ENCODE measurements at places on chromosomes 3 and 15.

DNA sequence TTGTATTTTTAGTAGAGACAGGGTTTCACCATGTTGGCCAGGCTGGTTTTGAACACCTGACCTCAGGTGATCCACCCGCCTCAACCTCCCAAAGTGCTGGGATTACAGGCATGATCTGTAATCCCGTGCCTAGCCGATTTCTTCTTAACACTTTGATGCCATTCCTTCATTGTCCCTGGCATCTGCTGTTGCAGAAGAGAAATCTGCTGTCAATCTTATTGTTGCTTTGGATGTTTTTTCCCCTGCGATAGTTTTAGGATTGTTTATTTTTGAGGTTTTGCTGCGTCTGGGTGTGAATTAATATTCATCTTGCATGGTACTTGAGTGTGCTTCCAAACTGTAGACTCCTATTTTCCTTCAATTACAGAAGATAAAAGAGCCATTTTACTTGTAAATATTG is 99.4 kb upstream of the ADAMTSL3 start:
- DNase-seq, result no peak

DNA sequence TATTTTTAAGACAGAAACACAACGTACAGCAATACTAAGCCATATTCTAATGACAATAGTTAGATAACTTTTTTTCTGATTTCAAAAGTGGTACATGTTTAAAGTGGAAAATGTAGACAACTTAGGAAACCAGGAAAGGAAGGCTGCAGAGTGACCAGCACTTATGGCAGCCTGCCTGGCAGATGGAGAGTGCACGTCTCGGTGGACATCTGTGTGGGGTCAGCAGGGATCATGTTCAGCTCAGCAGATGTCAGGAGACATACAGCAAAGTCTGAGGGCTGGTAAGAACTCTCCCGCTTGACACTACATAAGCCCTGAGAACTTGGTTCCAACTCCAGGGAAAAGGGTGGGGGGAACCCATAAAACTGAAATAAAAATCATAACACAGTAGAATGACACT is 128.6 kb upstream of the ADPGK start:
- DNase-seq, result no peak

DNA sequence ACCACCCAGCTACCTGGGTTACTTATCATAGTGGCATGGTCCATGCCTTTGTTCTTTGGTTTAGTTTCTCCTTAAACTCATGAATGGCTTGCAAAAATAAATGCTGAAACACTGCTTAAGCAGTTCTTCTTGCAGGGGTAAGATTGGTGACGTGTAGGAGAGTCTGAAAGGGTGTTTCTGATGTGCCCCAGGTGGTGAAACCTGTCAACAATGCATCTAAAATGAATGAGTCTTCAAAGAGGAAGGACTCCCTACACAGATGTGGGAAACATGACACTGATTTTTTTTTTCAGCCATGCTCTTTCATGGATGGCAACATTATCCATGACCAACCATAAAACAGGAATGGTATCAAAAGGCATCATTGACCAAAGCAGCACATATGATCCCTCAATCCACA is 72.0 kb downstream of the KCNH8 start:
- no peak for DNase-seq

GRCh38 chr3:194140520-194141414 is 4.8 kb downstream of the HES1 start:
- no peak for DNase-seq

DNA sequence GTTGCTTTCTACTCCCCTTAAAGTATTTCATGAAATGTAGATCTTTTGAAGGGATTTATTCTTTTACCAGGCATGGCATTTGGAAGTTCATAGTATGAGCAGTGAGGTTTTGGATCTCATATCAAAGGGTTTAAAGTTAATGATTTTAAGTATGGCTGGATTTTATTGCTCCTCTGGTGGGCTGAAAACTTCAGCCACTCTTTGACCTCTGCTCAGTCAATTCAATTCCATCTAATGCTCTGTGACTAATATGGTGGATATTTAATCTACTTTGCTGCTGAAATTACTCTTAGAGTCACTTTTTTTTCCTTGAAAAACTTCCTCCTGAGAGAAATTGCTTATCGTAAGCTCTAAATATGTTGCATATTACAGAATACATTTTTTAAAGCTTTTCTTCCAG is 218.6 kb downstream of the NR2F2 start:
- DNase-seq, result no peak

DNA sequence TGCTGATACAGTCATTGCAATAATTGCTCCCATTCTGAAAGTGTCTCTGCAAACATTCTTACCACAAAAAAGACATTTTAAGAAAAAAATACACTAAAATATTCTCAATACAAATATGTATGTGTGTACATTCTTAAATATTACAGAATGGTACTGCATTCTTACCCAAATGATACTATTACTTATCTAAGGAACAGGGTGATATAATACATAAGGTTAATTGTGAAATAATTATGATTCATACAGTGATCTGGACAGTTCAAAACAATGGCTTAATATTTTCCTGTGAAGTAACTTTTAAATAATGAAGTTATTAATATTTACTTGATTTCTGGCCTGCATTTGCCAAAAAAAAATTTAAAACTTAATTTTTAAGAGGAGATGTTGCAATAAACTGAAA is 694.6 kb downstream of the TUSC7 start:
- DNase-seq, result no peak

DNA sequence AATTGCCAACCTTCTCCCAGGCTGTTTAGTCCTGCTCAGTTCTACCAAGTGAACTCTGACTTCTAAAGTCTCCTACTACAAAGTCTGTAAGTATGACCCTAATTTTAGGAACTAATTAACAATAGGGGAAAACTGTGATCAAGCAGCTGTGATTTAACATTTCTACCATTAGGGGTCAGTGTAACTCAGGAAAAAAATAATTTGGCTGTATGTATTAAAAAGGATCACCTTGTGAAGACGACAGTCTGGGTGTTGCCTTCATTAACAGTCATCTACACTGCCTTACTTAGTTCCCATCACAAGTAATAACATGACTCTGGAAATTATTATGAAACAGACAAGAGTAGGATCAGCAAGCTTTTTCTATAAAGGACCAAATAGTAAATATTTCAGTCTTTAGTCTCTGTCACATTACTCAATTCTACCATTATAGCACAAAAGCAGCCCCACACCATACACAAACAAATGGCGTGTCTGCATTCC is 4.2 kb upstream of the NPHP3 start:
- DNase-seq, result peak; percentile 76

- no peak for DNase-seq
These were observed 64.8 kb upstream of the SLCO2A1 start for GRCh38 chr3:134094491-134094890.

DNA sequence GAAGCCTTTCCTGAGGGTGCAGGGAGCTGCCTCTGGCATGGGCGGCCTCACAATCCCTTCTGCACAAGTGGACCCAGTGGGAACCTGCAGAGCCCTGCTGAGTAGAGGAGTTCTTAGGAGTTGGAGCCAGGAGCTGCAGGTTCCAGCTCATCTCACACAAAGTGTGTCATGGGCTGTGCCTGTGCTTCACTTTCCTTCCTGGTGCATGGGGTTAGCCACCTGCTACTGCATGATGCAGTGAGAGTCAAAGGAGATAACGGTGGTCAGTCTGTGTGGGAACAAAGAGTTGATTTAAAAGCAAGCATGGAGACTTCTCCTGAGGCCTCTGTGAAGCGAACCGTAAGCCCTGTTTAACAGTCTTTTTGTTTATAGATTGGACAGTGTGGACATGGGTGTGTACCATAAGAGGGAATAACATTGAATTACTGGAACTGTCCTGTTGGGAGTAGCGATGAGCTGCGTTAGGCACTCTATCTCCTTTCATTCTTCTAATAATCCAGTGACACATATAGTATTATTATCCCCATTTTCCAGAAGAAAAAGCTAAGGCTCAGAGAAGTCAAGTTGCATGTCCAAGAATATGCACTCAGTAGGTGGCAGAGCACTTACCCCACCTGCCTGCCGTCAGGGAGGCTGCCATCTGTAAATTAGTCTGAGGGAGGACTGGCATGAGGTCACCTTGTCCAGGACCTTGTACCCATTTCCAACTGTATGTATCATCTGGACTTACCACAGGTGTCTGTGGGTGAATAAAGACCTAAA is 68.7 kb upstream of the PRR23C start:
- DNase-seq, result no peak

GRCh38 chr3:129485721-129486663 is 42.4 kb upstream of the RHO start:
- no peak for DNase-seq

DNA sequence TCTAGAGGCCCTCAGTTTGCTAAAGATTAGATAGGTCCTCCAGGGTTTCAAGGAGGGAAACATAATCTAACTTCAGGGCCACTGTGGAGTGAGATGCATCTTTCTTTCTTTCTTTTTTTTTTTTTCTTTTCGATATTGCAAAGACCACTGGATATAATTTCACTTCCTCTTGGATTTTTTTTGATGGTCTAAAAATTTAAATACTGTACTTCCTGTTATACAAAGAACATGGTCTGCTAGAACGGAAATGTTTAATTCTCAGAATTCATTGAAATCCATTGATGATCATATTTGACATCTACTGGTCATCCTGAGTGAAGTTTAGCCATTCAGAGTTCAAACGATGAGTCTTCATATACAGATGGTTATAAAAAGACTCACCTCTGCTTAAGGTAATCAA is 808.8 kb upstream of the LMCD1 start:
- no peak for DNase-seq

DNA sequence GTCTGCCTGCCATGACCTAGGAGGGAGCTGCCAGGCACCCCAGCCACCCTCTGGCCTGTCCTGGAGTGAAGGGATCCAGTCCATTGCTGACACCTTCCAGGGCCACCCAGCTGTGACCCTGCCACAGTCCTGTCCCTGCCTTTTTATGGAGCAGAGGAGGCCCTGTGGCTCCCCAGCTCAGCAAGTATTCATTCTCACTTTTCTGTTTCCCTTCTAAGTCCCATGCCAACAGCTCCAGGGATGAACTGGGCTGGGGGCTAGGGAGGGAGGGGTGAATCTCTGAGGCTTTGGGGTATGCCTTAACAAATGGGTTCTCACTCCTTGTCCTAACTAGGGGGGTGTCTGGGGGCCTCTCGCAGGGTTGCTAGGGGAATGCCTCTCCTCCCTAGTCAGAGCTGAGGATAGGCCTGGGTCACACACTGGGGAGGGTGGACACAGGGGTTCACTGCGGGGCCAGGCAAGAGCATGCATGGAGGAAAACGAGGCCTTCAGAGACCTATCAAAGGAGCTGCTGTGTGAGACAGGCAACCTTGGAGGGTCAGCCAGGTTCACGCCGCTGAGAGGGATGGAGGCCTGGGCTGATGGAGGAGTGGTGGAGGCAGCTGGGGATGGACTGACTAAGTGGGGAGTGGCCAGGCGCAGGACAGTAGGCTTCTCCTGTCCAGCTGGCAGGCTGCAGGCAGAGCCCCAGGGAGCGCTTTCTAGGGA is 31.8 kb downstream of the EPHB3 start:
- DNase-seq, result no peak

GRCh38 chr3:161673866-161674265 is 177.3 kb downstream of the OTOL1 start:
- no peak for DNase-seq

DNA sequence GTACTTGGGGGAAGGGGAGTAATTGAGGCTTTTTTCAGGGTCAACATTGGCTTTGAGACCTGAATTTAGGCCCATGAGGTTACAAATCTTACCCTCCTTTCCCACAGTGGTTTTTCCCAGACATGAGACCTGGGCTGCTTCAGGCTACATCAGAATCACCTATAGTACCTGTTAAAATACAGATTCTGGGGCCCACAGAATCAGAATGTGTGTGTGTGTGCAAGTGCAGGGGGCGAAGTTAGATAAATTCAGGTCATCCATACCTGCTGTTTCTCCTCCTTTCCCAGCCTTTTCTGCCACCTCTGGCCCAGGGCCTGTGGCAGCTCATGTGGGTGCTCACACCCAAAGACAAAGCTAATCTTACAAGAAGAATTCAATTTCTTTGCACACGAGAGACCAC is 110.5 kb downstream of the RAB11A start:
- no peak for DNase-seq

DNA sequence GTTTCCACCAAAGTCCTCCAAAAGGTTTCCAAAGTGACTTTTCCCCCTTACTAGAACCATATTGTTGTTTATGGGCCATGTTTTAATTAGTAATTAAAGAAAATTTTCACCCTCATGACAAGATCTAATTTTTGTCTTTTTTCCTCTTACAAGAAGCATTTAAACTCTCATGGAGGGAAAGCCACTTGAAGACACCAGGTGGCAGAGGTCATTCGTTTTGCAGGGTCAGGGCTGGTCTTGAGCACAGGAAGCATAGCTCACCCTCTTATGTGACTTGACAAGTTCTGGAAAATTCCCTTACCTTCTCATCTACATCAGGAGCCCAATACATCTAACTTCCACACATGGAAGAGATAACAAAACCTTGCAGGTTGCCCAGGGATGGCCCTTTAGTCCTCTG is 163.7 kb downstream of the GREM1 start:
- no peak for DNase-seq

DNA sequence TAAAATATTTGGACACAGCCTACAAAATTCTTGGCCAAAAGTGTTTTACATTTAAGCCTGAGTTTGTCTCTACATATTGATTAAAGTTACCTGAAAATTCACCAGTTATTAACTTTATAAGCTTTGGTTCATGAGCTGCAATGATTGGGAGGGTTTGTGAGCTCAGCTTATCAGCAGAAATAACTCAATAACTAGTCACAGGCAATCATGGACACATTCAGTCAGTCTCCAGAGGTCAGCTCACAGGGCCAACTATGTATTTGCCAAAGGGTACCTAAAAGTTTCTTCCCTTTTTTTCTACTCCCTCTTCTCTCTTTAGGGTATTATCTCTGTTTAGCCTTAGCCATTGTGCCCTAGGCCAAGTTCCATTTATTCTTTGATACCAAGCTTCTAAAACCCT is 145.9 kb downstream of the ZPLD1 start:
- no peak for DNase-seq

DNA sequence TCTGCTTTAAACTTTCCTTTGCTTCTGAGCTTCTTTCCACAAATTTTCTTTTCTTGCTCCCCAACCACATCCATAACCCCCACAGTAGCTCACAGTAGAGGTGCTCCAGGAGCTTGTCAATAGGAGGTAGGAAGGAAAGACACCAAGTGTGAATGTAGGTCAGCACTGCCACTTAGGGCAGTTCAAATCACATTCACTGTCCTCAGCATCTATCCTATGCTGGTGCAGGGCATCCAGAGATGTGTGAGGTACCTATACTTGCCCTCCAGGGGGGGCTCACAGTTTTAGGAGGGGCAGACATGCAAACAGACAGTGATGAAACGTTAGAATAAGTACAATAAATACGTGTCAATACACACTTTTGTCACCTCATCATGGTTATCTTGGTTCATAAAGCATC is 1.5 kb upstream of the SPSB4 start:
- DNase-seq, result no peak

- DNase-seq, result no peak
These were observed 51.5 kb downstream of the RAD18 start for GRCh38 chr3:8911781-8912180.

DNA sequence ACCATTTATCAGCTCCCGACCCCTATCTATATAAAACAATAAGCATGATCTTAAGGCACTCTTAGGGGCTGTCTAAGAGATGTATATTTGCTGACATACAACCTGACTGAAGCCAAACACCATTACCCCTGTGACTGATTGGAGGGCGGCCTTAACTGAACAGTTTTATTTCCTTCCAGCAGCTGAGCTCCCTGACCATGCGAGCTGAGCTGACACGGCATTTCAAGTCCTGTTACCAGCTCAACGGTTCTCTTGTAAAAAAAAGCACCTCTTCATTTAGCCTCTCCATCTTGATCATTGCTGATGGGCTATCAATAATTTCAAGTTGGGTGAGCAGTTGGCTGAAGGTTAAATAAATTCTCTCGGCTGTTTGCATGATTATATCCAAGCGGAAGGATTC is 33.4 kb upstream of the BNIP2 start:
- DNase-seq, result no peak
